H54 (cell line): ENCODE measurements at places on chromosomes 5 and 9.

GRCh38 chr9:125110464-125110863 is 32.9 kb downstream of the SCAI start:
- DNase-seq: no peak

- no peak for DNase-seq
Observed at GRCh38 chr9:134185536-134186011, 21.2 kb upstream of the RNU6ATAC start.

DNA sequence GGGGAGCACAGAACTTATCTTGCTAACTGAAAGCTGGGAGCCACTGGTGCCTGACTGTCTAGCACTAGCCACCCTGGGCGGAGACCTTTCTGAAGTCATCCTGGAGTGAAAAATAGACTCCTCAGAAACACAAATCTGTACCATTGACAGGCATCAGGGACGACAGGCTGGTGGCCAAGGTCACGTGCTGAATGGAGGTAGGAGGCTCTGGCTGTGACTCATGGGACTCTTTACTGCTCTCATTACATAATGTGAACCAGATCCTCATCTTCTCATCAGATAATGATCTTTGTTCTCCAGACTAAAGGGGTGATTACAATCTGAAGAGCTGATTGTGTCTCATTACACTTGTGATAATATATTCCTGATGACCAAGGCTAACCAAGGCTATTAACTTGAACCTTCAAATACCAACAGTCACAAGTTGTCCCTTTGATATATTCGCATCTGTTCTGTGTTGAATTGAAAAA is 91.8 kb downstream of the SEMA5A start:
- no peak for DNase-seq

GRCh38 chr5:10592601-10593000 is 28.7 kb downstream of the ANKRD33B start:
- DNase-seq: no peak
